Small intestine (tissue), 16 donors: ENCODE measurements at places on chromosomes 4 and X. TPM values are rescaled to one million over a fixed set of nuclear protein-coding genes. Genes with fewer than 3 reads are reported as not detected.

- no peaks in the 10 kb centered on the region for H3K36me3 ChIP-seq
- no peak for DNase-seq
- H3K4me1 ChIP-seq = no peaks in the 10 kb centered on the region
- H3K4me3 ChIP-seq = no peak overlapping the region
- H3K27me3 ChIP-seq = no peaks in the 10 kb centered on the region
Measured at GRCh38 chr4:7894677-7895181, 44.9 kb downstream of the AFAP1 start.

- H3K27me3 ChIP-seq = no peaks in the 10 kb centered on the region
- H3K36me3 ChIP-seq = no peaks in the 10 kb centered on the region
- no peak overlapping the region for H3K4me3 ChIP-seq
- H3K27ac ChIP-seq = no peak overlapping the region
- no peak for DNase-seq
Measured at GRCh38 chr4:174181827-174182226, 101.6 kb downstream of the FBXO8 start.

- H3K4me1 ChIP-seq = peaks cover 3% of the 10 kb centered on the region
- no peak overlapping the region for H3K27ac ChIP-seq
- no peaks in the 10 kb centered on the region for H3K27me3 ChIP-seq
- H3K36me3 ChIP-seq = no peaks in the 10 kb centered on the region
- no peak overlapping the region for H3K4me3 ChIP-seq
- no peak for DNase-seq
Measured at GRCh38 chr4:122731676-122732075, 828 bp upstream of the BBS12 start.

- H3K27me3 ChIP-seq = no peaks in the 10 kb centered on the region
- H3K4me1 ChIP-seq = no peaks in the 10 kb centered on the region
- no peak for DNase-seq
- H3K27ac ChIP-seq = peak overlapping the region; percentile 25
- no peak overlapping the region for H3K4me3 ChIP-seq
- peaks cover 6% of the 10 kb centered on the region for H3K36me3 ChIP-seq
Measured at GRCh38 chr4:119035951-119036737, 99.5 kb upstream of the MYOZ2 start.

- no peaks in the 10 kb centered on the region for H3K4me1 ChIP-seq
- DNase-seq = no peak
Measured at GRCh38 chr4:22754116-22754515, 61.4 kb downstream of the GBA3 start.

GRCh38 chrX:19627081-19627480 lies 111.8 kb upstream of the MAP3K15 start:
- no peaks in the 10 kb centered on the region for H3K36me3 ChIP-seq
- H3K27ac ChIP-seq = no peak overlapping the region
- H3K27me3 ChIP-seq = no peaks in the 10 kb centered on the region
- no peak overlapping the region for H3K4me3 ChIP-seq

GRCh38 chr4:166165829-166166420 lies 292.9 kb downstream of the TLL1 start:
- H3K27me3 ChIP-seq = no peaks in the 10 kb centered on the region
- no peak overlapping the region for H3K27ac ChIP-seq
- DNase-seq = peak; percentile 77

DNA sequence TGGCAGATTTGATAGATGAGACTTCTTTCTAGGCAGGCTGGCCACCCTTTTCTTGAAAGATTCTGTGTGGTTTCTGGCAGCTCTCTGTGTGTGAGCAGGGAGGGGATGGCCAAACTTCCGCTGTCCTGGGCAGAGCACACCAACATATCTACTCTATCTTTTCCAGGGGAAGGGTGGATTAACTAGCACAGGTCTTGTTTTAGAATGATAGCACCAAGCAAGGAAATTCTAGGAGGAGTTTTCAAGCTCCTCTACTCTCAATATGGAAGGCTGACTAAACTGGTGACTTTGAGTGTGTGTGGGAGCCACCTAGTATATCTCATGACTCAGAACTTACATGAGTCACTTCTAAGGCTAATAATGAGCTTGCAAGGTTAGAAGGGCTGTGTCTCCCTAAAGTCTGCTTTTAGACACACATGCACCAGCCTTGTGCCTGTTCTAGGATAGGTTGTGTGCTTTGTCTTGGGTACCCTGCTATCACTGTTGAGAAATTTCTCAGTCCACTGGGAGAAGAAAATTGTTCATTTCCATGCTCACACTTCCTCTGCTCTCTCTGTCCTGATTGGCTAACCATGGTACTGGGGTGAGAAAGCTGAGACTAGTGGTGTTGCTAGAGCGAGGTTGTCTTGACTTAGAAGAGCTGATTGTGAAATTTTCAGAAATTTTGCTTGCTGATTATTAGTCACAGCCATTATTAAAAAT lies 72.9 kb downstream of the YIPF6 start:
- DNase-seq = no peak
- H3K27me3 ChIP-seq = no peaks in the 10 kb centered on the region
- H3K36me3 ChIP-seq = no peaks in the 10 kb centered on the region

DNA sequence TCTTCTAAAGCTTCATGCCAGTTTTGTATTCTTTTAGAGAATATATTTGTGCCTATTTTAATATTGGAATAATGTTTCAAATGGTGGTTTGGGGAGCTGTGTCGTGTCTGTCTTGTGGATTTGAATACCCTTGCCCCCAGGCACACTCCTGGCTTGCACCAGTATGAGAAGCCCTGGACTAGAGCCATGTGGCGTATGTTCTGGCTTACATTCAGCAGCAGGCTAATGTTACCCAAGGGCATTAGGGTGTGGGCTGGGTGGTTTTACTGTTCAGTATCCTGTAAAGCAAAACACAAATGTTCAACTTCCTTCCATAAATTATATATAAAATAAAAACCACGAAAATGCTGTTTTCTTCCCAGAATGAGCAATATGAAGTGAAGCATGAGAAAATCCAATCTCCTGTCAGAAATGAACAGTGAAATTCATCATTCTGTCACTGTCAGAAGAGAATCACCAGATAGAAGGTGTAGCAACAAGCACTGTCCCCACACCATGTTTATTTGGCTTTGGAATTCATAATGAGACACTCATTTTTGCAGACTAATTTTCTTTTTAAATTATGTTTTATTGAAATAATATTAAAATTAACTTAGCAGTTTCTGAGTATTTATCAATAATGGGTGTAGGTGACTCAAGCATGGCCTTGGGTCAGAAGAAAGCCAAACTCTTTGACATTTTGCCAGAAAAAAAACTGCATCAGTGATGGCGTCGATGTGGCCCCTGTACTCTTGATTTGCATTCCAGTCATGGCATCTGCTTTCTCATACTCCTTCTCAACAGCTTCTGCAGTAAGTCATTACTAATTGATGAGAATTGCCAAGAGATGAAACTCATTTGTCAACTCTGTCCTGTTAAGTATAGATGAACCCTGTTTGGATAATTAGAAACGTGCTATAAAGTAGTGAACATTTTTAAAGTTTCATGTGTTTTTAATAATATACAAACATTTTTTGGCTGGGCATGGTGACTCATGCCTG lies 43.8 kb downstream of the WWC2 start:
- H3K27me3 ChIP-seq = no peaks in the 10 kb centered on the region
- H3K4me3 ChIP-seq = no peak overlapping the region
- no peak for DNase-seq
- no peaks in the 10 kb centered on the region for H3K4me1 ChIP-seq
- peaks cover 2% of the 10 kb centered on the region for H3K36me3 ChIP-seq
- H3K27ac ChIP-seq = no peak overlapping the region

- no peaks in the 10 kb centered on the region for H3K4me1 ChIP-seq
- no peak for DNase-seq
- no peak overlapping the region for H3K4me3 ChIP-seq
- H3K36me3 ChIP-seq = no peaks in the 10 kb centered on the region
- H3K27me3 ChIP-seq = no peaks in the 10 kb centered on the region
Measured at GRCh38 chr4:178672512-178672911, 1230.3 kb upstream of the AGA start.

Gene STARD8
- 5.6 TPM for polyA plus RNA-seq

DNA sequence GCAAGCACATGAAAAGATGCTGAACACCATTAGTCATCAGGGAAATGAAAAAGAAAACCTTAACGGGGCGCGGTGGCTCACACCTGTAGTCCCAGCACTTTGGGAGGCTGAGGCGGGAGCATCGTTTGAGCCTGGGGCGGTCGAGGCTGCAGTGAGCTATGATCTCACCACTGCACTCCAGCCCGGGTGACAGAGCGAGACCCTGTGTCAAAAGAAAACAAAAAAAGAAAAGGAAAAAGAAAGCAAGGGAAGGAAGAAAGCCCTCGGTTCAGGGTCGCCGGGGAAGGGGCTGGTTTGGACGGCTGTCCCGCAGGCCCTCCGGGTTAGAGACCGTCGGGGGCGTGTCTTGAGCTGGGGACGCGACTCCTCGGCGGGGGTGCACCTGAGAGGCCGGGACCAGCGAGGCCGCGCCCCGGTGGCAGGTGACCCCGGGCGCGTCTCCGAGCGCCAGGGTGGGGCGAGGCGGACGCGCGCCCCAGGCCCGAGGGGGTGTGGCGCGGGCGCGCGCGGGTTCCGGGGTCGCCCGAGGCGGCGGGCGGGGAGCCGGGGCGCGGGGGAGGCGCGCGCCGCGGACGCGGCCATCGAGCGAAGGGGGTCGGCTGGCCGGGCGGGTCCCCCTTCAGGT lies 478 bp upstream of the PLXNA3 start:
- H3K27me3 ChIP-seq = no peaks in the 10 kb centered on the region
- H3K4me1 ChIP-seq = no peaks in the 10 kb centered on the region
- peak overlapping the region; percentile 62 for H3K4me3 ChIP-seq
- no peaks in the 10 kb centered on the region for H3K36me3 ChIP-seq

GRCh38 chr4:3807311-3807710 lies 41.1 kb downstream of the ADRA2C start:
- peaks cover 2% of the 10 kb centered on the region for H3K27me3 ChIP-seq
- H3K36me3 ChIP-seq = no peaks in the 10 kb centered on the region
- H3K4me1 ChIP-seq = no peaks in the 10 kb centered on the region

Gene CXCL3
- polyA plus RNA-seq = not detected

Gene TCEANC
- polyA plus RNA-seq = 3.2 TPM

DNA sequence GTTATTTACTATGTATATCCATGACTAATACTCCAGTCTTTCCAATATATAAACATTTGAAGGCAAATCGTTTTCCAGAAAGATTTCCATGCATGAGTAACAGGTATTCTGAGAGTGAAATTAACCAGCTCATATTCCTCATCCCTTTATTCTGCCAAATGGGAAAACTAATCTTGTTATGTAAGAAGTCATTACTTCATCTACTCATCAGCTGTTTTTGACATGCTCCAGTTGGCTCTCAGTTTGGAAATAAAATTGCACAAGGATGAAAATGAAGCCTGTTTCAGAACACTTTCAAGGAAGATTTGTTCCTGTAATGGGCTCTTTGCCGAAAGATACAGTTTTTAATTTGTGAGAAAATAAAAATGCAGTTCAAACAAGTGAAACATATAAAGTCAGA lies 121.9 kb downstream of the KCTD8 start:
- H3K27me3 ChIP-seq = no peaks in the 10 kb centered on the region
- no peak for DNase-seq
- H3K36me3 ChIP-seq = no peaks in the 10 kb centered on the region
- no peaks in the 10 kb centered on the region for H3K4me1 ChIP-seq
- H3K4me3 ChIP-seq = no peak overlapping the region

DNA sequence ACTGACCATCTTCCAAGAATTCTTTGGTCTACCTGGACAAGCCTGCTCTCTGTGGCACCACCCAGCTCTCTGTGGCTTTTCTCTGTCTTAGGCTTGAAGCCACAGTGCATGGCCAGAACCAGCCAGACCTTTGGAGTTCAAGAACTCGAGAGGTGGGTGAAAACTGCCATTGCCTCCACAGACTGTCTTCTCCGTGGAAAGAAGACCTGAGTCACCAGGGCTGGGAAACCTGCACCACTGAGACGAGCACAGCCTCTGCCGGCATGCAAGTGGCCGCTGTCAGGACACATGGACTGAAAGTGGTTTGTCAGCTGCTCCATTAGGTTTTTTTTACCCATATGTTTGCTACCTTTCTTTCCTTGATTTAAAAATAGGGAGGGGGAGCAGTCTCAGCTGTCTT lies 74.5 kb downstream of the MGST2 start:
- H3K4me3 ChIP-seq = no peak overlapping the region
- DNase-seq = no peak
- peaks cover 6% of the 10 kb centered on the region for H3K4me1 ChIP-seq

- no peak for DNase-seq
- no peak overlapping the region for H3K4me3 ChIP-seq
- no peaks in the 10 kb centered on the region for H3K4me1 ChIP-seq
- no peaks in the 10 kb centered on the region for H3K27me3 ChIP-seq
- no peak overlapping the region for H3K27ac ChIP-seq
Measured at GRCh38 chr4:76969941-76970529, 20.5 kb downstream of the SEPTIN11 start.

DNA sequence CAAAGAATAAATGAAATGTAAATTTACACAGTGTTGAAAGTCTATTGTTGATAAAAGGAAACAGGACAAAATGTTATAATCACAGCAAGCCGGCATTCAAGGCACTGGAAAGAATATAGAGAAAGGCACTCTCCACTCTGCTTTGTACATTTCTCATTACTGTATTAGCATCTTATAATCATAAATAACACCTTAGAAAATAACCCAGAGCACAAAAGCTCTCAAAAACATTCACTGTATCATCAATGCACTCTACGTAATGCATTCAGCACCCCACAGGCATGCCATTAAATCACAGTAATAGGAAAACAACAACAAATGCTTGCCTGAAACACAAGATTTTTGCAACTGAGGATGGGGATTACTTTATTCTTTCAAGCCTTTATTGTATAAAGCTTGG lies 75.3 kb upstream of the TRPC3 start:
- no peaks in the 10 kb centered on the region for H3K27me3 ChIP-seq
- H3K4me1 ChIP-seq = no peaks in the 10 kb centered on the region
- DNase-seq = no peak
- no peaks in the 10 kb centered on the region for H3K36me3 ChIP-seq
- no peak overlapping the region for H3K27ac ChIP-seq

DNA sequence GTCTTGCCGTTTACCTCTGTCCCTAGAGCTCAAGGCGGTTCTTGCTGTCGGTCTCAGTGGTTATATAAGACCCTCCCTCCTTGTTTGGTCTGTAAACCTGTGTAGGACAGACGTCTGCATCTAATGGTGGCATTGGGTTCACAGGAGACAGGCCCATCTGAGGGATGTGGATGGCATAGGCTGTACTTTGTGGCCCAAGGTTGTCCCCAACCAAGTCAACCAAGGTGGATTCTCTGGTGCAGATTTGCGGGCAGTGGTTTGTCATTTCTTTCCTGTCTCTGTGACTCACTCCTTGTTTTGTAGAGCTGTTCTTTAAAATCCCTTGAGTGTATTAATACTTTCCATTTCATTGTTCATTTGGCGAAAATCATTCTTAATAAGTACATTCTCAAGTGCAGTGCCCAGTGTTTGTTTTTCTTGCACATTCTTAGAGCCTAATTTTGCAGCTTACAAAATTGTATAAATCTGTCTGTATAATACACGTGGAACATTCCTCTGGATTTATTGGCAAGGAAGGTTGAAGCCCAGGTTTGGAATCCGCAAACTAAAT lies 68.0 kb upstream of the TLR2 start:
- H3K36me3 ChIP-seq = peaks cover 2% of the 10 kb centered on the region
- no peak overlapping the region for H3K27ac ChIP-seq
- H3K4me3 ChIP-seq = no peak overlapping the region
- no peaks in the 10 kb centered on the region for H3K27me3 ChIP-seq
- no peak for DNase-seq
- H3K4me1 ChIP-seq = no peaks in the 10 kb centered on the region

Gene FAM47E
- polyA plus RNA-seq = 24.7 TPM
